ENCODE measurements at places on chromosomes 13 and 19.

DNA sequence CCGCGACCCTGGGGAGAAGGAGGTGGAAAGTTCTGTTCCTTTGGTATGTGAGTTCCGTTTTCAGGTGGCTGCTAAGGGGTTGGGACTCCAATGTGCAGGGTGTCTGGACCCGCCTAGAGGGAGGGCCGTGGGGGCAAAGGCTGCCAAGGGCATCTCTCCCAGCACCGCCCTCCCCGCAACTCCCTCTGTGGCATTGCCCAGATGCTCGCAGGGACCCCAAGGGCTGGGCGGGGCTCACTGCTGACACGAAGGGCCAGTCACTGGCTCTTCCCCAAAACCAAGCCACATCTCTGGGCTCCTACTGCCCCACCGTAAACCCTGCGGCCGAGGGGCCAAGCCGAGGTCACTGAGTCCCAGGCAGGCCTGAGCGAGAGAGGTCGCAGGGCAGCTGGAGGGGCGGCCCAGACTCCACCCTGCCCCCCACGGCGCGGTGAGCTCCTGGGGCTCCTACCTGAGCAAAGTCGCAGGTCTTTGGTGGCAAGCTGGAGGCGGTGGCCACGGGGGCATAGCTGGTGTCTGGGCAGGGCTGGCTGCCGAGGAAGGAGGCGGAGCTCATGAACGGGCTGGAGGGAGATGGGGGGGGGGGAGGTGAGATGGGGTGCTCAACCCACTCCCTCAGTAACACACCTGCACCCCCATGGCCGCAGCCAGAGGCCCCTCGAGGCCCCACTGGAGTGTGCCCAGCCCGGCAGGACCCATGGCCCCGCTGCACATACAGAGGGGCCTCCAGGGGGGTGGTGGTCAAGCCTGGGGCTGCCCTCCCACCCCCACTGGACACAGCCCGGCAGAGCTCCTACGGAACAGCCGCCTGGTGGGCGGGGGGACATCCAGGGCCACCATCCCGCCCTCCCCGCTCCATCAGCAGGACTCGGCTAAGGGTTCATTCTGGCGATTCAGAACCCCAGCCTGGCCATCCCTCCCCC, 26.9 kb downstream of the SBNO2 start:
- DNase-seq, result no peak

DNA sequence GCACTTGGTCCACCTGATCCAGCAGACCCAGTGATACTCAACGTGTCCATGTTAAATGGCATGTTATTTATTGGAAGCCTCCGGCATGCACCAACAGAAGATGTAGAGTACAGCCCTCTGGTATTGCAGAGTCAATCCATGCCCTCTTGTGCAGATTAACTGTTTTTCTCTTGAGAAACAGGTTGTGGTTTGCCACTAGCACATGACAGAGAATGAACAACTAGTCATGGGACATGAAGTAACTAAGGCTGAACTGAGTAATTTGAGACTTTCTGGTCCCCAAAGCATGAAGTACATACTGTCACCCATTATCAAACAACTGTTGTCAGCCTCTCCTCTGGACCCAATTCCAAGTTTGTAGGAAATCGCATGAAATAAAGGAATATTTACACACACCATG, 3.2 kb downstream of the ZNF562 start:
- DNase-seq, result no peak

- DNase-seq, result no peak
Measured at GRCh38 chr19:45472563-45473366, 5.0 kb downstream of the FOSB start.

DNA sequence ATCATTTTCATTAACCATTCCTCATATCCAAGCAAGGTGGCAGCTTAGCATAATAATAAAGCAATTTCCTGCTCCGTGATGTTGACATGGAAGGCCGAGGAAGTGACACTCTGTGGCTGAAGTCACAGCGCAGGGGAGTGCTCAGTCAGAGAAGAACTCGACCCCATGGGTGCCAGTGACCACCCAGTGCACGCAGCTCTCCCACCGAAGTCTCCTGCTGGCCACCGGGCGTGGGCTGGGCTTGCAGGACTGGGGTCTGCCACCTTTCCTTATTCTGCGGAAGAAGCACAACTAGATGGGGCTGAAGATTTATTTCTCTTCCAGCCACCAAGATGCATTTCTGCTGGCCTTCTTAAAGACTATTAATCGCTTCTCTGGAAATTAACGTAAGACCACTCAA, 132.1 kb upstream of the SPACA7 start:
- DNase-seq, result no peak

DNA sequence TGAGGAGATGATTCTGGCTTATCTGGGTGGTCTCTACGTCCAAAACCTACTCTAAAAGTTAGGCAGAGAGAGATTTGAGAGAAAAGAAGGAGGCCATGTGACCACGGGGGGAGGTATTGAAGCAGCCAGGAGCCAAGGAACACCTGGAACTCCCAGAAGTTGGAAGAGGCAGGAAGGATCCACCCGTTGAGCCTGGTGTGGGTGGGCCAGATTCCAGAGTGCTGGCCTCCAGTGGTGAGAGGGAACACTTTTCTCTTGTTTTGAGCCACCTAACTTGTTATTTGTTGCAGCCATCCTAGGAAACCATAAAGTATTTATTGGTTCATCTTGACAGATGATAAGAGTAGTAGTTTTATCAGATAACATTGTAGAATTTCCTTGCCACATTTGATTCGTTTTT, 396.9 kb downstream of the MYO16 start:
- no peak for DNase-seq

- DNase-seq, result no peak
Measured at GRCh38 chr13:75960538-75960994, 324.4 kb downstream of the LMO7 start.

GRCh38 chr13:79987761-79988160, 353.2 kb downstream of the SPRY2 start:
- DNase-seq, result no peak

GRCh38 chr19:4015705-4016402, 8.3 kb downstream of the PIAS4 start:
- no peak for DNase-seq

DNA sequence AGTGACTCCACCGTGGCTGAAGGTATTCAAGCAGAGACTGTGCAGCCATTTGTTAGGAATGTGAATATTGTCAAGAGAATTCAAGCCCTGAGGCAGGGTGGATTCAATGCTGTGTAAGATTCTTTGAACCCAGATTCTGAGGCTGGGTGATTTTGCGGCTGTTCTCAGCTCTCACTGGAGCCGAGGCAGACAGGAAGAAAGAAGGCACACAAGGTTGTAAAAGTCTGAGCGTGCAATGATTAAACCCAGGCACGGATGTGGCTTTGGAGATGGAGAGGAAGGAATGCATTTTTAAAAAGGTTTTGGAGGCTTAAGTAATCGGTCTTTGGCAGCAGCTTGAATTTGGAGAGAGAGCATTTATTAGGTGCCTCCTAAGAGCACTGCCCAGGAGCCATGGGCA, 187.9 kb downstream of the KATNAL1 start:
- DNase-seq, result peak; percentile 79

- DNase-seq, result no peak
Measured at GRCh38 chr13:79988573-79988972, 352.4 kb downstream of the SPRY2 start.

DNA sequence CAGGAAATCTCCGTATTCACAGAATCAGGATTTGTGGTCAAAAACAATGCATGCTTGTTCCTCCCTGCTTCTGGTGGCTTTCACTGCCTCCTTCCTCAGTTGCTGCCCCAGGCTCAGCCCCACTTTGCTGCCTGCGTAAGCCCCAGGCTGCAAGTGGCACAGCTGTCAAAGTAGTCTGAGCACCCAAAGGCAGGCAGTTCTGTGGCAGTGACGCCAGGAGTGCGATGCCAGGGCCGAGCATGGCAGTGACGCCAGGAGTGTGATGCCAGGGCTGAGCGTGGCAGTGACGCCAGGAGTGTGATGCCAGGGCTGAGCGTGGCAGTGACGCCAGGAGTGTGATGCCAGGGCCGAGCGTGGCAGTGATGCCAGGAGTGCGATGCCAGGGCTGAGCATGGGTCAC, 77.3 kb upstream of the GPR183 start:
- no peak for DNase-seq

- DNase-seq, result no peak
Measured at GRCh38 chr19:3537101-3537437, 1.9 kb upstream of the TEKTIP1 start.

DNA sequence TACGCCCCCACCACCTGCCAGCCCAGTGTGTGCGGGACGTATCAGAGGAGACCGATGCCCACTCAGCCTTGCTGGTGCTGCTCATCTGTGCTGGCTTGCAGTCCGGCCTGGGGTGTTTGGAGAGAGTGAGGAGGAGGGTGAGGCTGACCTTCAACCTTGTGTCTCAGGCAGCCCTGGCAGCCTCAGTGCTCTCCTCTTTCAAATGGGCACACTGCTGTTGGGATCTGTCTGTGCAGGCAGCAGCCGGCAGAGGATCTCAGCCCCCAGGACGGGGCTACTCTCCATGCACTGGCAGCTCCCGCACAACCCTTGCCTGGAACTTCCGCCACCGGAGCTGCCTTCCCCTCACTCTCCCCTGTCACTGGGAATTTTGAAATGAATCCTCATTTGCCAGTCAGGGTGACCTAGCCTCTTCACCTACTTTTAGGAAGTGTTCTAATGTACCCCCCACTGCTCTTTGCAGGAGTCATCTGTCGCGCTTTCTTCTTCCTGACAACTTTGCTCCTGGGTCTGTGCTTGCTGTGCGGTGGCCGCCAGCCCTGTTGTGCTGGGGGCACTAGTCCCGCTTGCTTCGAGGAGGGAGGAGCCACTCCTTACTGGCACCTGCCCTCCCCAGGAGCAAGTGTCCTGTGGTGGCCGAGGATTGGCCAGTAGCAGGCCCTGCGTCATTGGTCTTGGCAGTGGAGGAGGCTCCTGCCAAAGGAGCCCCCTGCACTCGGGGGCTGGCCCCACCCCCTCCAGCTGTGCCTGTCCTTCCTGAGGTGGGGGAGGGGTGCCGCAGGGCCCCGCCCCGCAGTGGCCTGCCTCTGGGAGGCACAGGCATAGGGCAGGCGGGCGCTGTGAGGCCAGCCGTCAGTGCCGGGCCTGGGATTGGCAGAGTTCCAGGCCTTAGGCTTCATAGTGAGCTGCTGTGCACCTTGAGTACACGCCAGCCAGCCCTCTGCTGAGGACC, 53.4 kb downstream of the TSSK6 start:
- peak; percentile 49 for DNase-seq

- DNase-seq, result no peak
Measured at GRCh38 chr19:34644991-34645461, 31.9 kb downstream of the SCGB2B2 start.

GRCh38 chr13:97001636-97002035, 7.4 kb upstream of the OXGR1 start:
- DNase-seq, result peak; percentile 35

DNA sequence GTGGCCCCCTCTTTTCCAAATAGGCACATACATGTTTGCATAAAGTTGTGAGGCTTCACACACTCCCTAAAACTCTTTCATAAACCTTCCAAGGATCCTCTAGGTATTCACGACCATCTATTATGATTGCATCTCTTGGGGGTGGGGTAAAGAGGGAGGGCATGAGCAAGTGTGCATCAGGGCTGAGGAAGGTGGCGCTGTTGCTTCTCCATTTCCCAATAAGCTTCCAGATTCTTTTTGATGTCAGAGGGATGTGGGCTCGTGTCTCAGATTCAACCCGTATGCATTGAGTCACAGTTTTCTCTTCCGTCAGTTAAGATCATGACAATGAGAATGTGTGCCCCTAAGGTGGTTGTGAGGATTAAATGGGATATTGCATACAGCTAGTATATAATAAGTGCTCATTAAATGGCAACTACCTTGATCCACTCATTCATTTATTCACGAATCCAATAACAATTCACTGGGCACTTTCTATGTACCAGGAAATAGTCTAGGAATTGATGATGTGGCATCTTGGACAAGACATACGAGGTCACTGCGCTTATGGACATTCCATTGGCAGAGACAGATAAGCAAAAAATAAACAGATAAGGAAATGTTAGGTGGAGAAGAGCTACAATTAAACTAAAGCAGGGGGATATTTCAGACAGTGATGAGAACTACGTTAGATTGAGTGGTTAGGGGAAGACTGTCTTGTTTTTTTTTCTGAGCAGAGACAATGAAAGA, 10.3 kb downstream of the CYP2B6 start:
- DNase-seq, result peak; percentile 7

- DNase-seq, result no peak
Measured at GRCh38 chr19:3007975-3008374, 21.1 kb downstream of the TLE2 start.

DNA sequence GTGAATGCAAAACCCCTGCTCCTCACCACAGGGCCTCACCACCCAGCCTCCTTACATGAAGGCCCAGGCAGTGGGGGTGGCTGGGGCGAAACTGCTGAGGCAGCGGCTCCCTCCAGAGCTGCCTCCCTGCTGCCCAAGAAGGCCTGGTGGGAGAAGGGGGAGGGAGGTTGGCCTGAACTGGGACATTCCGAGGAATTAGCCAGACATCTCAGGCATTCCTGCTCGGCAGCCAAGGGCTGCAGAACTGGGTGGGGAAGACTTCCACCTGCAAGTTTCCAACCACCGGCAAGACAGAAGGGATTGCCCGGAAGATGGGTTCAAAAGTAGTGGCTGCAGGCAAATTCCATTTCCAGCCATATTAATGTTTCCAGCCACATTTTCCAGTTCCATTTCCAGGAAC, 2.3 kb upstream of the PSPN start:
- DNase-seq, result no peak
